Stimulated activated CD8-positive, alpha-beta memory T cell treated with anti-CD3 and anti-CD28 coated beads, Interleukin-7, amount 100 ng/mL, for 1 hour (primary cell): ENCODE measurements at places on chromosomes 4 and X.

- no peak for DNase-seq
Observed at GRCh38 chrX:9647431-9647830, 118.2 kb downstream of the GPR143 start.

DNA sequence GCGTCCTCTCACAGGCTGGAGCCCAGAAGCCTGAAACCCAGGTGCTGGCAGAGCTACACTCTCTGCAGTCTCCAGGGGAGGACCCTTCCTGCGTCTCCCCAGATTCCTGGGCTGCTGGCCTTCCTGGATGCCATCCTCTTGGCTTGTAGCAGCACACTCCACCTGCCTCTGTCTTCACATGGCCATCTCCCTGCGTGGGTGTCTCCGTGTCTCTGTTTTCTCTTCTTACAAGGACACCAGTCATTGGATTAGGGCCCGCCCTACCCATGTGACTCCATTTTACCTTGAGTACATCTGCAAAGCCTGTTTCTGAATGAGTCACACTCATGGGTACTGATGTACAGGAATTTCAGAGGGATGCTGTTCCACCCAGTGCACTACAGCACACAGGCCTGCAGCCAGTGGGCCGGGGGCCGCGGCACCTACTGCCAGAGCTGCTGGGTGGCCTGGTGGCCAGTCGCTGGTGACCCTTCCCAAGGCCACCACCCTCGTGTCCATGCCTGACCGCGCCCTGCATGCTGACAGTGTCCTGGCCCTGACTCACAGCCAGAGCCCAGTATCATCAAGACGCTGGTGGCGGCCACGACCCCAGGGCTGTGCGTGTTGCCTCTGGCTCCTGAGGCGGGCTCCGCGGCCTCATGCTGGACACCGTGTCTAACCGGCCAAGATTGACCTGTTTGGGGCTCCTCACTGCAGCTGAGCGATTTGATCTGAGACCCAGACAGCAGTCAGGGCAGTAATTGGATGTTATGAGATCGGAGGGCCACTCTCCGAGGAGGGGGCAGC, 63.6 kb upstream of the NKX1-1 start:
- DNase-seq, result no peak

DNA sequence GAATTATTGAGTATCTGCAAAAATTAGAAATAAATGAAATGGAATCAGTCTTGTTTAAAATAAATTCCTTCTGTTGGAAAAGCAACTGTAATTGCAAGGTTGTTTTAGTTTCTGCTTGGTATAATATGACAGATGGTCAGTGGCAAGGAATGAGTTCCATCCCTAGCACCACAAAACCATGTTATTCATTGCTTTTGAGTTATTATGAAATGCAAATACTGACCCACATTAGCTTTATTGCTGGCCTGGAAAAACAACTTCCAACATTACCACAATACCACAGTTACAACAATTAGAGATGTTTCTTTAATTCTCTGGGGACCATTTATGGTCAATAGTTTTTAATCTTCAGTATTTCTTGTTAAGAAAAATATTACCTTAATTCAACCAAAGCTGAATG, 194.4 kb downstream of the TMA16 start:
- DNase-seq, result no peak

DNA sequence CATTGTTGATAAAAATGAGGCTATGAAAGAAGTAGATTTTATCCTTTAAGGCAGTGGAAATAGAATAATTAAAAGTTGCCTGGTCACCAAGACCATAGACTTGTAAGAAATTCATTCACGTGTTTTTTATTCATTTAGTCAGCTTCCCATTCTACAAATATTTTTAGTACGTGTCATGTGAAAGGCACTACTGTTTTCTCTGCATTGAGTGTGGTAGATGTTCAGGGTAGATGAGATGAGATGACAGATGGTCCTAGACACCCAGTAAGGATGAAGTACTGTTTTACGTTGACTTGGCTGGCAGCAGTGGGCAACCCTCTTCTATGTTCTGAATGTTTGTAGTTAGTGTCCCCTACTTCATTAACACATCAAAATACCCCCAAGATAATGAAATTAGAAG, 228.1 kb downstream of the ARHGAP24 start:
- no peak for DNase-seq
